Activated naive CD8-positive, alpha-beta T cell treated with anti-CD3 and anti-CD28 coated beads for 36 hours (primary cell): ENCODE measurements at places on chromosomes 1 and 21.
A peak's percentile ranks its signal among the peaks of the same experiment; 100 is the strongest.

- peaks cover 50% of the 10 kb centered on the region for H3K4me1 ChIP-seq
- H3K27me3 ChIP-seq = peaks cover 71% of the 10 kb centered on the region
- peak within 1 kb of the TSS; percentile 59 for H3K4me3 ChIP-seq
- peak; percentile 61 for DNase-seq
These were observed at the start of gene TNFRSF8 for GRCh38 chr1:12063141-12064072. Gene TNFRSF8 (plus strand): TSS chr1:12063303. CDS start chr1:12063599, 296 bp downstream.

DNA sequence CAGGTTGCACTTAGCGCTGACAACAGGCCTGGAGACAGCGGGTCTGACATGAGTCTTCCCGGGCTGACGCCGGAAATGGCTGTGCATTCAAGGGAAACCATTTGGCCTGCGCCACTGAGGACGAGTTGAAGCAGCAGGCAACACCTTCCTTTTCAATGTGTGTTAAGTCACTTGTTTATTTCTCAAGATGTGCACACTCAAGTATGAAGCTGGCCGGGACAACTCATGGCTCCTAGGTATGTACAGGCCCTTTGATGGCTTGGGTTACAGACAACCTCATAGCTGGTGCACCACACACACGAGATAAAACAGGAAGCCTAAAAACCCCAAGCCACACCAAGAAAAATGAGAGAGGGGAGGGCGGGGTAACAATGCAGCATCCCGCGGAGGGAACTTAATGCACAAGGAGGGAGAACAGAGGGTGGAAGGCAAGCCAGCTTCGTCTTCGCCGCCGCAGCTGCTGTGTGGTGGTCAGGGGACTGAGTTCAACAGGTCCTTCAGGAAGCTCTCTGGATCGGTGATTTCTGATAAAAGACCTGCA lies 118.0 kb upstream of the IFFO2 start:
- no peak overlapping the region for H3K4me3 ChIP-seq
- peak; percentile 34 for DNase-seq
- peaks cover 26% of the 10 kb centered on the region for H3K36me3 ChIP-seq

DNA sequence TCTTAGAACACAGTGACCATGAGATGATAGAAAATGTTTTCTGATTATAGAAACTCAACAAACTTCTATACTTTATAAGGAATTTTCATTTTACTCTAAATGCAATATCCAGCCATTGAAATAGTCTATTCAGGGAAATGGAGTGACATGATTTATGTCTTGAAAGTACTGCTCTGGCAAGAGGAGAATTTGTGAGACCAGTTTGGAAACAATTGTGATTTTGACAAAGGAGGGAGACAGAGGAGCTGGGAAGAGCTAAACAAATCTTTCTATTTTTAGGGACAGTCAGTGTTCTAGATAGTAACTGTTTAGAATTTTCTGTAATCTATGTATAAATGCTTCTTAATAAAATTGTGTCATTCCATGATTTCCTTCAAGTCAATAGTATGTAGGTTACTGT lies 252.3 kb downstream of the FMN2 start:
- no peak overlapping the region for H3K27ac ChIP-seq
- no peaks in the 10 kb centered on the region for H3K27me3 ChIP-seq
- no peak for DNase-seq
- H3K36me3 ChIP-seq = no peaks in the 10 kb centered on the region

GRCh38 chr1:31588751-31589515 lies 12.6 kb downstream of the TINAGL1 start:
- no peaks in the 10 kb centered on the region for H3K36me3 ChIP-seq
- no peak for DNase-seq
- H3K4me3 ChIP-seq = no peak overlapping the region
- no peaks in the 10 kb centered on the region for H3K4me1 ChIP-seq
- no peak overlapping the region for H3K27ac ChIP-seq

DNA sequence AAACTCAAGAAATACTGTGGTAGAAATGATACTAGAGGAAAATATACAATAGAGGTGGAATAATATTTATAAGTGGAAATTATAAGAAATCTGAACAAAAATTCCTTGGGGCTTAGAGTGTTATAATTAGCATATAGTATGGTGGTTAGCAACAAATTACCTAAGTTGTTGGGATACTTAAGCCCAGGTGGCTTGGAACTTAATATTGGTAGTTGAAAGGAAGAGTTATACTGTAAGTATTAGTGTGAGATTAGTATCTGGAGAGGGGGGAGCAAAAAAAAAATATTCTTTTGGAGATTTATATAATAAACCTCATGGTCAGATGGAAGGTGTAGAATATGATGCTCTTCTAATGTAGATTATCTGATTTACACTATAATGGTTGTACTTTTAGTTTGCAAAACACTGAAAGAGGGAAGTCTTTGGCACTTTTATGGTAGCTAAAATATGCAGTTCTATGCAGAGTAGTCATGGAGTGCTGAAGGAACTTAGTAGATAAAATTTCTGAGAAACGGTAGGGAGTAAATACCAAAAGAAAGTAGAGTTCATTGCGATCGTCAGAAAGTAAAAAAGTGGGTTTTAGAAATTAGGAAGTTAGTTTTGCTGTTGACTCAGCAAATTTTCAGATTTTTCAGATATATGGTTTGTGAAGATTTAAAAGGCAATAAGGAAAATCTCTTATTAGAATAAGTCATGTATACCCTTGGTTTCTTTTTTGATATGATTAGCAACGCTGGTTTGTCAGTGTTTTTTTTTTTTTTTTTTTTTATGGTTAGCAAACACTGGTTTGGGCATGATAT lies 45.7 kb downstream of the MTF2 start:
- H3K27me3 ChIP-seq = no peaks in the 10 kb centered on the region
- H3K4me3 ChIP-seq = no peak overlapping the region
- H3K36me3 ChIP-seq = peaks cover 7% of the 10 kb centered on the region
- peaks cover 4% of the 10 kb centered on the region for H3K4me1 ChIP-seq
- H3K27ac ChIP-seq = no peak overlapping the region
- DNase-seq = no peak
